Kidney (tissue), 22 donors: ENCODE measurements at places on chromosomes 4 and X.

GRCh38 chr4:126630230-126630629, 1002.5 kb upstream of the INTU start:
- no peak overlapping the region for H3K4me3 ChIP-seq
- no peak overlapping the region for H3K27ac ChIP-seq
- H3K36me3 ChIP-seq = no peaks in the 10 kb centered on the region
- no peaks in the 10 kb centered on the region for H3K27me3 ChIP-seq
- H3K4me1 ChIP-seq = no peaks in the 10 kb centered on the region
- DNase-seq = no peak

- no peak overlapping the region for H3K27ac ChIP-seq
- peak; percentile 43 for DNase-seq
- H3K27me3 ChIP-seq = peaks cover 68% of the 10 kb centered on the region
- no peaks in the 10 kb centered on the region for H3K36me3 ChIP-seq
- H3K4me3 ChIP-seq = no peak overlapping the region
These were observed 2.6 kb downstream of the MSX1 start for GRCh38 chr4:4862071-4862551.

DNA sequence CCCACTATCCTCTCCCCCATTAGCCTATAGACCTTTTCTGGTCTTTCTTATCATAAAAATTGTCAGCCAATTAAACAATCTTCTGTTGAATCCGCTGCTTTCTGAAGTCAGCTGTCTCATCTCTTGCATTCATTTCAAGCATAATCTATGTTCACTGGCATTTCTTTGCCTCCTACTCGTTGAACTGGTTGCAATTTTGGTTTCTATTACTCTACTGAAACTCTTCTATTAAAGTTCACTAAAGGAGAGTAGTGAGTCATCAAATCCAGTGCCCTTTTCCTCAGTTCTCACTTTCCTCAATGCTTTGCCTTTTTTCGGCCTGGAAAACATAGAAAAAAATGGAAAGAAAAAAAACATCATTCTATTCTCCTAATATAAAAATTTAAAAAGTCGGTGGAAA, 23.9 kb upstream of the CXCL13 start:
- no peak for DNase-seq
- H3K36me3 ChIP-seq = no peaks in the 10 kb centered on the region
- no peak overlapping the region for H3K4me3 ChIP-seq
- no peaks in the 10 kb centered on the region for H3K27me3 ChIP-seq
- no peaks in the 10 kb centered on the region for H3K4me1 ChIP-seq
- H3K27ac ChIP-seq = no peak overlapping the region

GRCh38 chr4:40749717-40750460, at the start of gene NSUN7:
NSUN7 (plus strand) TSS chr4:40749955; CDS start chr4:40750694, 739 bp downstream.
- peaks cover 2% of the 10 kb centered on the region for H3K4me1 ChIP-seq
- H3K27me3 ChIP-seq = no peaks in the 10 kb centered on the region
- H3K36me3 ChIP-seq = no peaks in the 10 kb centered on the region

DNA sequence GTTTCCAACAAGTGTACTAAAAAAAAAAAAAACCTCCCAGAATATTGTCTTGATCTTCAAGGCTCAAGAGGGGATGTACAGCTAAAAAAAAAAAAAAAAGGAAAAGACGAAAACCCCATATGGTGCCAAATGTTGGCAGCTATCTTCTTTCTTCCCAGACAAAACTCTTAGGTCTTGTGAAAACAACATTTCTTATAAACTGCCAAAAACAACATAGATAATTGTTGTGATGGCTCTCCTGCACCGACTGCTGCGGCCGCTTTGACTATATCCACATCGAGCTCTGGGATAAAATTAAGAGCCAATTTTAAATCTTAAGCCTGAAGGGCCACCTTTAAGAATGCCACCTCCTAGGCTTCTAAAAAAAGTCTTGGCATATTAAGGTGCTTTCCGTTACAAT, 23.5 kb downstream of the PDGFC start:
- no peak for DNase-seq
- H3K27ac ChIP-seq = no peak overlapping the region
- H3K4me3 ChIP-seq = no peak overlapping the region
- no peaks in the 10 kb centered on the region for H3K36me3 ChIP-seq
- no peaks in the 10 kb centered on the region for H3K27me3 ChIP-seq

- DNase-seq = no peak
- H3K4me3 ChIP-seq = no peak overlapping the region
- H3K27ac ChIP-seq = no peak overlapping the region
- no peaks in the 10 kb centered on the region for H3K27me3 ChIP-seq
- peaks cover 10% of the 10 kb centered on the region for H3K4me1 ChIP-seq
- no peaks in the 10 kb centered on the region for H3K36me3 ChIP-seq
These were observed 3.9 kb upstream of the PDLIM5 start for GRCh38 chr4:94447754-94448411.

DNA sequence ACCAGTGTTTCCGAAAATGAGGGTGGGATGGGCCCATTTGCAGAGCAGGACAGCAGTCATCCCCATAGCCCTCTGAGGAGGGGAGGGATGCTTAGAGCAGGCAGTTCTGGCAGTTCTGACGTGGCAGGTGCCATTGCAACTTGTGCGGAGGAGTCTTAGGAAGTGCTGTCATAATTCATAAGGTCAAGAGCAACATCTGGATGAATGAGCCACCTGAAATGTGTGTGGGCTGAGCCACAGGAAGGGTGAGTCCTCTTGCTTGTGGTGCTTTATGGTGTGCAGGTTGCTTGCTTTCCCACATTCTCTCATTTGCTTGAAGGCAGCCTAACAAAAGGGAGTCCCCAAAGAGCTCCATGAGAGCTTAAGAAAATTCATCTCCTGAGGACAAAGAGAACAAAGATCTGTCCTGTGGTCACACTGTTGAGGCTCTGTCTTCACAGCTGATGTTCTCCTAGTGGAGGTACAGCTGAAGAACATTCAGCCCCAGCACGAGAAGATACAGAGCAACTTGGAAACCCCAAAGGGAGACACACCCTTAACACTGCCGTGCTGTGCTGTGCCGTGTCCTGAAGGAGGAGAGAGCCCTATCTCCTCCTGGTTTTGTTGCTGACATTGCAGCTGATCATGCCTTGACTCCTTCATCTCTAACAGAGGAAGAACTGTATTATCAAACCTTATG, 60.3 kb downstream of the DLG3 start:
- no peak overlapping the region for H3K27ac ChIP-seq
- no peaks in the 10 kb centered on the region for H3K27me3 ChIP-seq

DNA sequence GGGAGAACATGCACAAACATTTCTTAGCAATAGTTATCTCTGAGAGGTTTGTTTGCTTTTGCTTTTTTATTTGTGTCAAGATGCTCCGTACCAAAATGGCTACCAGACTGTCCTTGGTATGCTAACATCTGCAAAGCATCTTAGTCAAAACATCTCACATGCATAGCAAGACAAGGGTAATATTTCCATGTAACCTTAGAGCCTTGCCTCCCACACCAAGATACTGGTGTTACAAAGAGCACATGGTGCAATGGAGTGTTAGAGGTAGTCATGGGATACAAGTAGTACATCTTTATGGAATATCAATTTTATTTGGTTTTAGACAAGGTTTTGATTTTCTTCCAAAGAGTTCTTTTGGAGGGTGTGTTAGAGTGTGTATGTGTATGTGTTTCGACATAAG, 109.7 kb downstream of the NR3C2 start:
- H3K4me3 ChIP-seq = no peak overlapping the region
- no peak overlapping the region for H3K27ac ChIP-seq
- H3K4me1 ChIP-seq = peaks cover 6% of the 10 kb centered on the region
- H3K36me3 ChIP-seq = no peaks in the 10 kb centered on the region
- H3K27me3 ChIP-seq = no peaks in the 10 kb centered on the region

DNA sequence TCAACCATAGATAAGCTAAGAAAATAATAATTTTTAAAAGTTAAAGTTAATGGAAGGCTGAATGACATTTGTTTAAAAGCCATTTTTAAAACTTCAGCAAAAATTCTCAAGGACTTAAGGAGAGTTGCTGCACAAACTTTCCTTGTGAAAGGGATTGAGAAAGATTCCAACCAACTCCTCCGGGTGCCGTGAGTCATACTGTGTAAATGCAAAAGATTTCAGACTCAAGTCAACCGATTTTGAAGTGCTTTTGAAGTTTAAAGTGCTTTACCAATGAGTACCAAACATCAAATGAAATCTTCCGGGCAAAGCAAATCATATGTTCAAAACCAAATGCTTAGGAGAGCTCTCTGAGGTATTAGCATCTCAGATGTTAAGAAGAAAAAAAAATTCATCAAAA, 31.4 kb downstream of the VCX2 start:
- H3K4me3 ChIP-seq = no peak overlapping the region
- no peaks in the 10 kb centered on the region for H3K36me3 ChIP-seq
- no peak for DNase-seq

- H3K27me3 ChIP-seq = no peaks in the 10 kb centered on the region
- DNase-seq = peak; percentile 88
- H3K36me3 ChIP-seq = no peaks in the 10 kb centered on the region
- H3K27ac ChIP-seq = no peak overlapping the region
- H3K4me3 ChIP-seq = peak overlapping the region; percentile 42
These were observed 143.5 kb downstream of the MGST2 start for GRCh38 chr4:139808808-139809756.

DNA sequence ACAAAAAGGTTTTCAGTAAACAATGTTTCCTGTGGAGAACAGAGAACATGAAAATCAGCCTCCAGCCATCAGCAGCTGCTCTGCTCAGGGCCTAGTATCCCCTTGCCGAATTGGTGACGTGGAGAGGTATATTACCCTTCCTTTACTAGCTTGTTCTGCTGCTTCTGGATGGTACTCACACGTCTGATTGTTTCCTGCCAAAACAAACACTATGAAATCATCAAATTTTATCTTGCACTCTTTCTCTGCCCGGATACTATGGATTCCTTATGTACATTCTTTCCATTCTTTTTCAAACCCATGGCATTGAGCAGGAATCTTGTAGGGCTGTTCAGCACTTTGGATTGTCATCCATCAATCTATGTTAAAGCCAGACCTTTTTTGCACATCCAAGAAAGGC, 18.8 kb upstream of the METAP1 start:
- no peaks in the 10 kb centered on the region for H3K36me3 ChIP-seq
- no peaks in the 10 kb centered on the region for H3K4me1 ChIP-seq
- no peak for DNase-seq
- no peak overlapping the region for H3K27ac ChIP-seq
- no peak overlapping the region for H3K4me3 ChIP-seq

- no peaks in the 10 kb centered on the region for H3K4me1 ChIP-seq
- no peak overlapping the region for H3K4me3 ChIP-seq
- no peak overlapping the region for H3K27ac ChIP-seq
- DNase-seq = no peak
- H3K36me3 ChIP-seq = no peaks in the 10 kb centered on the region
- H3K27me3 ChIP-seq = no peaks in the 10 kb centered on the region
These were observed 378.1 kb upstream of the FTHL17 start for GRCh38 chrX:31449965-31450364.

DNA sequence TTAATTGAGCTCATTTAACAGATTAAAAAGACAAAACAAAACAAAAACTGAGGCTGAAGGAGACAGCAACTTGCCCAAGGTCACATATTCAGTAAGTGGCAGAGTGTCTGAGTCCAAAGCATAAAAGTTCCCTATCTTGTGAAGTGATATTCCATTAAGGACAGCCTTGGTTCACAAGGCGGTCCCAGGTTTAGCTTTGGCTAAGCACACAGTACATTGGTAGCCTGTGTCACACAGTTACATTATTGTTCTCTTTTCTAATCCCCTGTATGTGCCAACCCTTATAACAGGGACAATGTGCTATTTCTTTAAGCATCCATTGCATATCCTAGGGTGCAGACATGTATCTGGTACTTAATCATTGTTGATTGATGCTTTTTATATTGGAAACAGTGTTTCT, 139.9 kb downstream of the NPNT start:
- H3K27me3 ChIP-seq = no peaks in the 10 kb centered on the region
- H3K4me1 ChIP-seq = no peaks in the 10 kb centered on the region
- DNase-seq = no peak

- H3K36me3 ChIP-seq = no peaks in the 10 kb centered on the region
- H3K27ac ChIP-seq = no peak overlapping the region
- no peaks in the 10 kb centered on the region for H3K27me3 ChIP-seq
These were observed 204.6 kb downstream of the TENM3 start for GRCh38 chr4:182447767-182448280.

DNA sequence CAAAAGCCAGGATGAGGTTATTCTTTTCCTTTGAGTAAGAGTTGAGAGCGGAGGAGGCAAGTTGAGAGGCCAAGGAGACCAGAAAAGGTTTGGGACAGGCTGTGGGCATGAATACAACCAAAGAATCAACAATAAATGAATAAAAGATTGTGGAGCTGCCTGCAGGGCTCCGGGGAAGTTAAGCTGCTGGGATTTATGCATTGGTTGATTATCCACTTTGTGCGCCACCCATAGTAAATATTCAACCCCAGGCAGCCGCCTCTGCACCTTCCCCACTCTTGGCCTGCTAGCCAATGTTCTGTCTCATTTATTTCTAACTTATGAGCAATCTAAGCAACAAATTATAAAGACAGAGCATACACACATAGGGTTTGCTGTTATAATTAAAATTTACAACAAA, 28.2 kb upstream of the IGSF1 start:
- H3K27me3 ChIP-seq = peaks cover 2% of the 10 kb centered on the region
- no peak overlapping the region for H3K27ac ChIP-seq
- H3K36me3 ChIP-seq = no peaks in the 10 kb centered on the region
- H3K4me3 ChIP-seq = no peak overlapping the region
- DNase-seq = no peak
- no peaks in the 10 kb centered on the region for H3K4me1 ChIP-seq

DNA sequence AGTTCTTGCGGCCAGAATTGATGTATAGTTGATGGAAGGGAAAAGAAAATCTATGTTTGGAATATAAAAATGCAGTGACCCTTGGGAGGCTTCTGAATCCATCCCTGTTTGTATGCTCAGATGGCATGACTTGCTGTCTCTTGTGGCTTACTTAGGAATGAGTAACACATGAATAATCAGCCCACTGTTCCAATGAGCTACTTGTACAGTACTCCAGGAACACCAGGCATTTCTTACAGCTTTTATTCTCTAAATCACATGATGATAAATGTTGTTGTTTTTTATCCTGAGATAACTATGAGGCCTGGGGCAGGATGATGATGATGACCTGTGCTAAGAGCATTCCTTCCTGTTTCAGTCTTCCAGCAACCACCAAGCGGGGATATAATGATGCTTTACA, 18.9 kb downstream of the TMPRSS11E start:
- H3K4me3 ChIP-seq = no peak overlapping the region
- no peaks in the 10 kb centered on the region for H3K27me3 ChIP-seq
- no peaks in the 10 kb centered on the region for H3K36me3 ChIP-seq
- no peak for DNase-seq
- no peak overlapping the region for H3K27ac ChIP-seq
- H3K4me1 ChIP-seq = no peaks in the 10 kb centered on the region

GRCh38 chr4:118749347-118749988, 64.3 kb downstream of the METTL14 start:
- no peaks in the 10 kb centered on the region for H3K27me3 ChIP-seq
- H3K4me3 ChIP-seq = no peak overlapping the region
- no peak for DNase-seq

GRCh38 chr4:25101836-25102235, 58.4 kb downstream of the SEPSECS start:
- H3K4me3 ChIP-seq = no peak overlapping the region
- no peak overlapping the region for H3K27ac ChIP-seq
- DNase-seq = no peak
- H3K36me3 ChIP-seq = no peaks in the 10 kb centered on the region
- no peaks in the 10 kb centered on the region for H3K4me1 ChIP-seq

GRCh38 chr4:139694522-139695107, 29.0 kb downstream of the MGST2 start:
- no peaks in the 10 kb centered on the region for H3K27me3 ChIP-seq
- no peaks in the 10 kb centered on the region for H3K36me3 ChIP-seq
- peaks cover 9% of the 10 kb centered on the region for H3K4me1 ChIP-seq
- no peak overlapping the region for H3K27ac ChIP-seq
- no peak for DNase-seq
- no peak overlapping the region for H3K4me3 ChIP-seq
